Tongue (tissue), 3 donors: ENCODE measurements at places on chromosomes 11 and 22.

GRCh38 chr11:45270946-45271716 is 15.0 kb downstream of the SYT13 start:
- no peak for DNase-seq

DNA sequence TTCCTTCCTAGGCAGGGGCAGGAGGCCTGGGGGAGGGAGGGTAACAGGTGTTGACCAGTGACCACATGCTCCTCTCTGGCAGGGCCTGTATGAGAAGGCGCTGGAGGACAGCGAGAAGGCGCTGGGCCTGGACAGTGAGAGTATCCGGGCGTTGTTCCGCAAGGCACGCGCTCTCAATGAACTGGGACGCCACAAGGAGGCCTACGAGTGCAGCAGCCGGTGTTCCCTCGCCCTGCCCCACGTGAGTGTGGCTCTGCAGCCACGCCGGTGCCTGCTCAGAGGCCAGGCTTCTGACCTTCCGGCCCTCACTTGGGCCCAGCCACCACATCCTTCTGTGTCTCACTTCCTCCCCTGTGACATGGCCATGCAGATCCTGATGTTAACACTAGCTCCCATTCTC is 25.8 kb downstream of the ZC3H7B start:
- peak; percentile 30 for DNase-seq

DNA sequence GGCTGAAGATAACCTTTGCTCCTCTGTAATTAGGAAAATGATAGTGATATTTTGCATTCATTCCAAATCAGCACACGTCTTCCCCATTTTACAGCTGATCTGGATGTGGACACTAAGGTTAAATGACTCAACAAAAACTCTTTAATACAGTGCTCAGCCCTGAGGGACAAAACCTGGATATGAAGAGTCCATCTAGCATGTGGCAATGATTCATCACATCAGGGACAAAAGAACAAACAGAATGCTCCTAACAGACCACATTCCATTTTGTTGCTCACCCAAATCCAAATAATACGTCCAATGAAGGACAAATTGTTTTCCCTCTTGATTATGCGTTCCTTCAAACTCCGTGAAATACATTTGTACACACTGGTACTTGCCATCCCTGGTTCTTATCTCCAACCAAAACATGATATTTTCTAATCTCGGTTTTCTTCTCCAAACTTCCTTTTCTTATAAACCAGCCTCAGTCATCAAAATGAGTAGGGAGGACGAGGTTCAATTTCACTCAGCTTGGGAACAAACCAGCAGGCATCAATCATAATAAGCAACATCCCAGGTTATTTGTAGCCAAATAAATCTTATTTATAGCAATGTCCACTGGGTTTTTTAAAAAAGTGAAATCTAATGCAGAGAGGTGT is 53.7 kb upstream of the MTMR2 start:
- DNase-seq, result no peak

- DNase-seq, result no peak
Observed at GRCh38 chr11:88300888-88301487, 36.5 kb downstream of the CTSC start.

DNA sequence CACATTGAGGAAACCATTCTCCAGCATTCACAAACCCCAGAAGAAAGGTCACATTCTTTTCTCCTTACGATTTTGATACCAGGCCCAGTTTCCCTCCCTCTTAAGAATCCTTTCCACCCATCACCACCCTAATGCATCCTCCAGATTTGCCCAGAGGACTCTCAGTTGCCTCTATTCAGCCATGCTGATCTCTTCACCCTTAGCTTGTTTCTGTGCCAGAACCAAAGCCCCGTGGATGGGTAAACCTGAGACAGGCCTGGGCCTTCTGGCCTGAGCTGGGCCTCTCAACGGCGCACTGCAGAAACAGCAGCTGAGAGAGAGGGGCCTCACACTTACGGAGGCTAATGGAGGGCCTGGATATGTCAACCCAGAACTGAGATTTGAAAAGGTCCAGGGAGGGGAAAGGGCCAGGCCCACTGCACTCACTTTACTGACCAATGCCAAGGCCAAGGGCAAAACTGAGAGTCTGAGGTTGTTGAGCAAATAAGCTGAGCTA is 32.2 kb upstream of the OAF start:
- DNase-seq, result no peak
